Stimulated activated CD8-positive, alpha-beta memory T cell treated with anti-CD3 and anti-CD28 coated beads, Interleukin-15, amount 100 ng/mL, for 4 hours (primary cell): ENCODE measurements at places on chromosomes 3 and 15.

DNA sequence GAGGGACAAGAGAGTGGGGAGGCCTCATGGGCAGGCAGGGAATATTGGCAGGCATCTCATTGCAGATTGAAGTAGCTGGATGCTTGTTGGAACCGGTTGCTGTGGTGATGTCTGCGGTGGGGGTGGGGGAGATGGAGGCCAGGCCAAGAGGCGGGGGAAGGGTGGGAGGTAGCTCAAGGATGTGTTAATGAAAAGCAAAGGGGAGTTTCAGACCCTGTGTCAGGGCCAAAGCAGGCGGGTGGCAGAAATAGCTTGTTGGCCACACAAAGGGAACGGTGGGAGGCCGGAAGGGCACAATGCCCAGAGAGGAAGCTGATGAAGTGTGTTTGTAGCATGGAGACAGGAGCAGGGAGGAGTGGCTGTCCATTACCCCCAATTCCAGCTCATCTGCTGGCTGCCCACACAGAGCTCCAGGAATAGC lies 28.0 kb downstream of the CCDC33 start:
- no peak for DNase-seq

DNA sequence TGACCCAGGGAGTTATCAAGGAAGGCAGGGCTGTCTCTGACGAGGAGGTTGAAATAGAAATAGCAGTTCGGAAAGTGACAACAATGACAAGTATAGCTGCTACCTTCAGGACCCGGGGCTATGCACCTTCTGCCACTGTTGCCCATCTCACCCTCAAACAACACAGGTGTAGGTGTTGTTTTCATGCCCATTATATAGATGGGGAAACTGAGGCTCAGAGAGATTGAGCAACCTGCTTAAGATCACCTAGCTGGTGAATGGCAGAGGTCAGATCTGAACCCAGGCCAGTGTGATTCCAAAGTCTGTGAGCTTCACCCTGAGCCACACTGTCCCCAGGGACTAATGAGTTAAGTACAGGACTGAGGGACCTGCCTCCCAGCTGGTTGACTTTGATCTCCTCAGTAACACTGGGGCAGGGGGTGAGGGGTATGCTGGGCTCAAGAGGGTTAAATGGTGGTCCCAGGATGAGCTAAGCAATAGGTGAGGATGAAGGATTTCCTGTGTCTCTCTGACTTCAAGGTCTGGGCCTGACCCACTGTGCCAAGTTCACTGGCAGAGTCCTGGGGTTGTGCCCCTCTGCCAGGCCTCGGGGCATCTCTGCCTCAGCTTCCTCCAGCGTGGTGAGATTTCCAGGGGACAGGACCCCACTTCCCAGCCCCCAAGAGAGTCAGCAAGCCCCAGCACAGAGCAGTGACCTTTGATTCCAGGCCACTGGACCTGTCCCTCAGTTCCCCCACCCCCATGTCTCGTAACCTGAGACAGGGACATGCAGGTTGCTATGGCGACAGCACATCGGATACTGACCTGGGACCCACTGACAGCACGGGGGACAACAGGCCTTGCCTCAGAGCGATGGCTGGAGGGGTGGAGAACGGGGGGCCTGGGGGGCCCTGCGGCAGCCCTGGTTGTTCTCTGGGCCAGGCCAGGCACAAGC lies 35.0 kb downstream of the ATP2B2 start:
- no peak for DNase-seq

DNA sequence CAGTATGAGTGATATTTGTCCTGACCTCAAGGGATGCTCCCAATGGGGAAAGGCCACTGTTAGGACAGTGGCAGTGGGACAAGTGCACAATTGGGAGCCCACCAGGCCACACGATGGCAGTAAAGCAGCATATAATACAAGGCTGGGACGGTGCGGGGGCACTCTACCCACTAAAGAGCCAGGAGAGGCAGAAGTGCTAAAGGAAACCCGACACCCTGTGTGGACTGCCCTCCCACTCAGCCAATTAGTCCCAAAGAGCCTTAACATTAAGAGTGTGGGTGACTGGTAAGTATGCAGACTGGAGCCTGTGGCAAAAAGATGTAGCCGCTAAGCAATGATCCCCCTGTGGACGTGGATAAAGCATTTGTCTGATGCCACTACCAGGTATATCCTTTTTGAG lies 8.2 kb upstream of the ZNF589 start:
- DNase-seq, result peak; percentile 30

- no peak for DNase-seq
These were observed 162.2 kb upstream of the TLE3 start for GRCh38 chr15:70259640-70260508.

DNA sequence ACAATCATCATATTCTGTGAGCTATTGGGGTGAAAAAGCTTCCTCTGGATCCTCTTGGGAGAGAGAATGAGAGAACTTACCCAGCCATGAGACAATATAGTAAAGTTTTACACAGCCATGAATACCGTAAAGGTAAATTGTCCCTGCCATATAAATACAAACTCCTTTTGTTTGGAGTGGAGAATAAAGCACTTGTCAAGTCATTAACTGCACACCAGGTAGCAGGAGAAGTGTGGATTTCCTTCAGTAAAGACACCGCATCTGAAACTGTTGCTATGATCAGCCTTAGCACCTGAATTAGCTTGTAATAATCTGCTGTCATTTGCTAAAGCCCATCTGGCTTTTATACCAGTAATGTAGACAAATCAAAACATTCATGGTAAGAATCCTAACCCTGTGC lies 336.6 kb upstream of the SLCO3A1 start:
- no peak for DNase-seq

GRCh38 chr3:120497336-120497735 lies 46.5 kb upstream of the FSTL1 start:
- no peak for DNase-seq
